Activated naive CD8-positive, alpha-beta T cell treated with anti-CD3 and anti-CD28 coated beads, Interleukin-2, amount 50 U/mL, for 16 hours (primary cell): ENCODE measurements at places on chromosomes 5 and 9.

GRCh38 chr5:15914638-15915037, 265.0 kb downstream of the MARCHF11 start:
- no peak for DNase-seq

DNA sequence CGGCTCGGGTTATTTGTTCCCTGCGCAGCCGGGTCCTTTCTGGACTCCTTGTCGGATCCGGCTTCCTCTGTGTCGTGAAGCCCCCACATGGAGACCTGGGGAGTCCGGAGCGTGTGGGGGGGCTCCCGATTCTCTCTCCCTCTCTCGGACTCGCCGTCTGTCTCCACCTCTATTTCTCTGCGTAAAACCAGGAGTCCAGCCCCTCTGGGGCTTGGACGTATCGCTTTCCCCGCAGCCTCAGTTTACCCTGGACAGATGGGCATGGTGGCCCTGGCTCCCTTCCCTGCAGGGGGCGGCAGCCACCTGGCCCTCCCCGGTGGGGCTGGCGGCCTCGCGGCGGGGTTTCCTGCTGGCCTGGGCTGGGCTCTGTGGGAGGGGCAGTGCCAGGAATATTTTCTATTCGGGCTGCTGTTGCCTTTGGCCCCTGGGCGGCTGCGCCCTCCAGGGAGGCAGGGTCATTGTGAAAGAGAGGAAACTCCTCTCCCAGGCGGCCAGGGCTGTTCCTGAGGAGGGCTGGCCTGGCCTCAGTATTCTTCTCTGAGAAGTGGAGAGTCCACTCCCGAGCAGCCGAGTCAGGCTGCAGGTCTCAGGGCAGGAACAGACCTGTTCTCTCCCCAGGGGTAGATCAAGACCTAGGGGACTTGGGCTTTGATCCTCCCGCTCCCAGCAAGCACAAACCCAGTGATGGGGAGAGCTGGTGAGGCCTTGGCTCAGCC, 665 bp downstream of the ASS1 start:
- DNase-seq: no peak

DNA sequence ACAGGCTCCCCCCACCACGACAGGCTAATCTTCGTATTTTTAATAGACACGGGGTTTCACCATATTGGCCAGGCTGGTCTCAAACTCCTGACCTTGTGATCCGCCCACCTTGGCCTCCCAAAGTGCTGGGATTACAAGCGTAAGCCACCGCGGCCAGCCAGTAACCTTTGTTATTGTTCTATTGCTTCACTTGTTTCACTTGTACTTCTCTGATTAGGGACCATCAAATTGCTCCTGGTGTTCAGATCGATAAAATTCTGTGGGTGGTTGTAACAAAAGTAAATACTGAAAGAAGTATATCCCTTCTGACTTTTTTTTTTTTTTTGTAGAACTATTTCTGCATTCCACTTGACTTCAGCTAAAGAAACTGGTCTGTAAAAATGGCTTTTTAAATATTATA, 445.5 kb upstream of the CDH10 start:
- no peak for DNase-seq

DNA sequence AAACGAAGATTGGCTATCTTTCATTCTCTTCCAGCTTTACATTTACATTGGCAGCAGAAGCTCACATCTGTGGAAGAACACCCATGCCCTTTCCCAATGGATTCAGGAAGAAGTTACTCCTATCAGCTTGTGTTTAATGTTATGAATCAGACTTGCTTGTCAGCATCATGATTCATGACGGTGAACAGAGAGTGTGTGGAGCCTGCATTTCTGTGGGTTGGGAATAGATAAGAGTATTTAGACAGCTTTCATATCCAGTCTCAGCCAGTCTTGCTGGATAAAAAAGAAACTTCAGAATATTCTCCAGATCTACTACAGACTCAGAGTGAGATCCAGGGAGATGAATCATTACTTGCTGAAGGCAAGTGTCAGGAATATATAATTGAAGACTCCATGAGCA, 812.9 kb upstream of the ZNF608 start:
- DNase-seq: no peak

- no peak for DNase-seq
These were observed 50.1 kb downstream of the DRD1 start for GRCh38 chr5:175393897-175394296.

- DNase-seq: no peak
These were observed 14.1 kb downstream of the NDUFA8 start for GRCh38 chr9:122145592-122145863.

DNA sequence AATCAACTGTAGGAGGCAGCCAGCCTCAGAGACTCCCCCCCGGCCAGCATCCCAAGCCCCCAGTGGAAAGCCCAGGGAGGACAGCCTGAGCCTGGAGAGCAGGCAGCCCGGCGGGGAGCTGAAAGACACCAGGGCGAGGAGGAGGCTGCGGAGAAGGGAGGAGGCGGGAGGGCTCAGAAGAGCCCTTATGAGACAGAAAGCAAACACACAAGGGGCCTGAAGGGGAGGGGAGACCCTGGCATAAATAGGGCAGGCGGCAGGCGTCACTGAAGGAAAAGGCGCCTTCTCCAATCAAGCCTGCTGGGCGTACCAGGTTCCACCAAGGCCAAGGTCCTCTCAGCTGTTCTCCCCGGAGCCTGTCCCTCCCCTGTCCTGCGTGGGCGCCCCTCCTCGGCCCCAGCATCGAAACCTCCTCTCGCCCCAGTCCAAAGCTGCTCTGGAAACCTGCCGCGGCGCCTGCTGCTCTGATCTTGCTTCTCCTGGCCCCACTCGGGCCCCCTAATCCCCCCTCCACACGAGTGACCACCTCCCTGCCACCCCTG, 1.3 kb downstream of the SLC9A3 start:
- no peak for DNase-seq

DNA sequence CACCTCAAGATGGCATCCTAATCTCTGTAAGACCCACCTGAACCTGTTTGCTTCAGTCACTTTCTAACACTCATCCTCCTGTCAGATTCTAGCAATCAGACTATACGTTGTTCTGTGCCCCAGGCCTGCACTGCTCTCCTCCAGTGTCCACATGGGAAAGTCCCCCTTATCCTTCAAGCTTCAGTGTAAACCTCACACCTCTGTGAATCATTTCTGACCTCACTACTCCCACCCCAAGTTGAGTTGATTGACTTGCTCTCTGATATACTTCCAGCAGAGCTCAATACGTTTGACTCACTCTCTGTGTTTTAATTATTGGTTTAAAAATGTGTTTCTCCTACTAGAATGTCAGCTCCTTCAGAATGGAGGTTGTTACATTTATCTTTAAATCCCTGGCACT, 240.2 kb downstream of the FBXL17 start:
- no peak for DNase-seq

DNA sequence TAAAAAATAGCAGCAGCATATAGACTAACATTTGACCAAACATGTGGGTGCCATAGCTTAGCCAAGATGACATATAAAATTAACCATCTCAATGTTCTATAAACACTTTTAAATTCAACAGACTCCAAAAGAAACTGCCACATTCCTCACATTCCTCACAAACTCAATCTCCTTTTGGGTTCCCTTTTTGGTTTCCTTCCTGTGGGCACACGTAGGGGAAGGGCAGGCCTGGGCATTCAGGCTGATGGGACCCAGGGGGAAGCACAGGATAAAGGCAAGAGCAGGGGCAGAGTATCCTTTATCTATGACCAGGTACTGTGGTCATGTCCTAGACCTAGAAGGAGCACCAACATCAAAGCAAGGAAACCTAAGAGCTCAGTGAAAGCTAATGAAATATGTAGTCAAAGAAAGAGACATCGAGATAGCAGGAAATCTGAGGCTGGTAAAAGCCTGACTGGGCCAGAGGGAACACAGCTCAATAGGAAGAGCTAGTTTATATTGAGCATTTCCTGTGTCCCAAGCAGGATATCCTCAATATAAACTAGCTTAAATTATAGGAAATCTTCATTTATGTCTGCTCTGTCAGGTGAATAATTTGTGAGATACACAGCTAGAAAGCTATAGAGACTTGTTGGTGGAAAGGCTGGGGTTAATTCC, 13.6 kb upstream of the ERAP1 start:
- no peak for DNase-seq

DNA sequence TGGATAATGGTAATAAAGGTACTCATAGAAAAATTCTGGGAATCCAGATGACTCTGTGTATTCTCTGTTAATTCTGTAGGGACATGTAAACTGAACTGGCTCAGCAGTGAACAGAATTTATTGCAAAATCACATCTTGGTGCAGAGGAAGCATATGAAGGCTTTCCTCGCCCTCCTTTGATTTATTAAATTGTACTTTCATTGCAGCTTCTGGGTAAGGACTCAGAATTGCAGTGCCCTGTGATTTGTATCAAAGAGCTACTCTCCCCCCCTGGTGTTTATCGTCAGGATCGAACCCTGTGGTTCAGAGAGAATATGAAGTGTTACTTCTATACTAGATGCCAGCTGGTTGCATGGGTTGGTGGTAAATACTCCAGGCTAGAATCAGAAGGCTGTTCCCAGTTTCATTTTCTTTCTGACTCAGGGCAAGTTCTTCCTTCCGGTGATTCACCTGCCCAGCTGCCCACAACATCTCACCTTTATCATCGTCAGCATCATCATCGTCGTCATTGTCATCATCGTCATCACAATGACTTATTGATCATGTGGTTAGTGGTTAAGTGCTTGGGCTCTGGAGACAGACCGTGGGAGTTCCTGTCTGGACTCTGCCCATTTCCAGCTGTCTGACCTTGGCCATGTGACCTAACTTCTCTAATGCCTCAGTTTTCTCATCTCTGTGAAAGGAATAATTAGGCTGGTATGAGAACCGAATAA, 238.8 kb downstream of the ARHGAP26 start:
- DNase-seq: peak; percentile 55

DNA sequence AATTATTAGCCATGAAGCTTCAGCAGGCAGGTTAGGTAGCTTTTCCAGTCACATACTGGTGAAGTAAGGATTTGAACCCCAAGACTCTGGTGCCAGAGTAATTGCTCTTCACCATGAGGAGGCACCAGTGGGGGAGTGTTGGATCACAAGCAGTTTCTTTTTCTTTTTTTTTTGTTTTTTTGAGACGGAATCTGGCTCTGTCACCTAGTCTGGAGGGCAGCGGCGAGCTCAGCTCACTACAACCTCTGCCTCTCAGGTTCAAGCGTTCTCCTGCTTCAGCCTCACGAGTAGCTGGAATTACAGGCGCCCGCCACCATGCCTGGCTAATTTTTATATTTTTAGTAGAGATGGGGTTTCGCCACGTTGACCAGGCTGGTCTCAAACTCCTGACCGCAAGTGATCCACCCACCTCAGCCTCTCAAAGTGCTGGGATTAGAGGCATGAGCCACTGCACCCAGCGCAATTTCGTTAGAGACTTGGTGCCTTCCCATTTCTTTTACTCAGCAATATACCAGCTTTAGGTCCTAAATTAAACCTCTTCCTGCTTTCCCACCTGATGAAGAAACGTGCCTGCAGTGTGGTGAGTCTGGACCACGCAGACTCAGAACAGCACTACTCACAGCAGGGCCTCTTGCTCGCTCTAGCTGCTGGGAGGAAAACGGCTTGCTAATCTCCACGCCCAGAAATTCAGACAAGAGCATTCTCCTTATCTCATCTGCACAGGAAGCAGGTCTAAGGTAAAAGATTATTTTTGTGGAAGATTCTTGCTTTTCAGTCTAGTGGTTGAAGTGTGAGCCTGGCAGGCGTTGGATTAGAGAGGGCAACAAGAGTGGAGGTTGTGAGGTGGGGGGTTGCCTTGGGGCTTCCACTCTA, at the start of gene S100Z:
Gene S100Z (plus strand): TSS at position 596 of the 873 bp plus-strand sequence. CDS start 25,346 bp downstream, outside the sequence.
- no peak for DNase-seq

GRCh38 chr5:178667101-178667500, 40.3 kb upstream of the CLK4 start:
- no peak for DNase-seq

- no peak for DNase-seq
These were observed 850.2 kb upstream of the NUDT12 start for GRCh38 chr5:104412649-104413240.

GRCh38 chr9:78267889-78268288, 29.0 kb upstream of the PSAT1 start:
- DNase-seq: no peak

- peak; percentile 61 for DNase-seq
These were observed 52.3 kb downstream of the PSD2 start for GRCh38 chr5:139847790-139848507.

DNA sequence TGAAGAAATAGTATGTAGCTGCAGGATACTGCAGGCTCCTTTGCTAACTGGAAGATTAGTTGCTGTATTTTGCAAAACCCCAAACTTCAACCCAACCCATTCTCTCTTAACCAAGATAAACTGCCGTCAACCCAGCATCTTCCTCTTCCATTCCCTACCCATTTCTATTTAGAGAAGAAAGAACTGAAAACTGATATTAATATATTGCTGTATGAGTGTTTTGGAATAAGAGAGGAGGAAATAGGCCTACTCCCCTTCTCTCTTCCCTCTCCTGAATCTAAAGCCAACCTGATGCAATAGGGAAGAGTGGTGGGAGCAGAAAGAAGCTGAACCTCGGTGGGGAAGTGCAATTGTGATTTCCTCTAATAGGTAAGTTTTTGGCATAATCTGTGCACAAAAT, 83.7 kb downstream of the TMEM215 start:
- no peak for DNase-seq

GRCh38 chr9:71984403-71984802, 73.0 kb downstream of the C9orf85 start:
- no peak for DNase-seq

GRCh38 chr5:127802477-127802865, 99.3 kb downstream of the CCDC192 start:
- no peak for DNase-seq

DNA sequence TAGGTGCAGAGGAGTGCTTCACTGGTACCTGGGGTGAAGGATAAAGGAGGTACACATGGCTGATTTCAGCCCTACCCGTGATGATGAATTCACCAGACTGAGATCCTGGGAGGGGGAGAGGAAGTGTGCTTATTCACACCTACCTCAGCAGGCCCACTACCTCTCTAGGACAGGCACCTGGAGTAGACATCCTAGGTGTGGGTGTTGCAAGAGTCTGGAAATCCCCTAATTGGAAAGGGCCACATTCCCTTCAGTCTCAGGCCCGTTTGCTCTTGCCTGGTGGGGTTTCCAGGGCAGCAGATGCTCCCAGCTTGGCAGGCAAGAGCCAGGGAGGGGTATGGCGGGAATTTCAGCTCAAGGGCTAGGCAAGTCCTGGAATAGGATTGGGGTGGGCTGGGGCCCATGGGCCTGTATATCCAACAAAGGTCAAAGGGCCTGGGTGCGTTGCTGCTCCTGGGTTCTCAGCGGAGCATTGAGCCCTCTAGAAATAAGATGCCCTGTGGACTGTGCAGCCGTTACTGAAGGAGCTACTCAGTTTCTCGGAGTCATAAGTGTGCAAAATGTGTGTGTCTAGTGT, 5.8 kb upstream of the CCL21 start:
- DNase-seq: no peak

GRCh38 chr5:144142139-144142823, 28.2 kb downstream of the YIPF5 start:
- DNase-seq: no peak

- DNase-seq: no peak
These were observed 96.9 kb upstream of the LIFR start for GRCh38 chr5:38653389-38653788.
